ENCODE measurements at places on chromosomes 1 and 21. TPM values are rescaled to one million over a fixed set of nuclear protein-coding genes. Genes with fewer than 3 reads are reported as not detected.

GRCh38 chr1:228279011-228279721 lies 71.3 kb downstream of the OBSCN start:
- no peak overlapping the region for H3K27ac ChIP-seq
- H3K36me3 ChIP-seq: no peaks in the 10 kb centered on the region
- H3K4me3 ChIP-seq: no peak overlapping the region

GRCh38 chr1:75430526-75430925 lies 180.4 kb downstream of the SLC44A5 start:
- no peaks in the 10 kb centered on the region for H3K27me3 ChIP-seq
- H3K27ac ChIP-seq: no peak overlapping the region
- no peaks in the 10 kb centered on the region for H3K4me1 ChIP-seq
- no peaks in the 10 kb centered on the region for H3K36me3 ChIP-seq

DNA sequence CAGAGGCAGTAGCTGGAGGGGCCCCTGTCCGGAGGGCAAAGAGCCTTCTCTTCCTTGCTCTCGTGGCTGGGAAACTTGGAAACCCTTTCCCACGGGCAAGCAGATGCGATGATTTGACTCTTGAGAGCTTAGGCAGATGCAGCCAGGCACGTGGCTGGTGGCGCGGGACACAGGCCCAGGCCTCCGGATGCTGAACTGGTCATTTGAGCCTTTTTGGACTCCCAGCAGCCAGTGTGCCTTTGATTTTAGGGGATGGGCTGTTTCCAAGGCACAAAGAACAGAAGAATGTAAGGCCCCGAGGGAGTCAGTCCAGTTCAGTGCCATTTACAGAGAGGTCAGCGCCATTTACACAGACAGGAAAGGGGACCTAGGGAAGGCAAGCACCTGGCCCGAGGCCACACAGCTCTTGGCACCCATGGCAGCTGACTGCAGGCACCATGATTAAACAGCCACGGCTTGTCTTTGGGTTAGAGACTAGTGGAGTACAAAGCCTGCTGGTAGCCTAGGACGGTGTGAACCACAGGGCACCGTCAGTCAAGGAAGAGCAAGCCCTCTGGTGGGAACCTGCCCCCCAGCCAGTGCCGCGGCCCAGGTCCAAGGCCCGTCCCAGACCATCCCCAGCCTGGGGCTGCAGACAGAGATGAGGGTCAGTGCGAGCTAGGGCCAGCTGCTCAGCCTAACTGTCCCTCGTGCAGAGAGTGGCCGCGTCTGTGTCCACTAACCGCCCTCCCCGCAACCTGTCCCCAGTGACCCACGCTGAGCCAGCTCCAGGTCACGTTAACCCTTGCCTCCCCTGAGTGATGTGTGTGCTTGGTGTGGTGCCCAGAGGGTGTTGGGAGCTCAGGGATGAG lies 20.4 kb upstream of the CCDC27 start:
- no peak overlapping the region for H3K27ac ChIP-seq
- peaks cover 11% of the 10 kb centered on the region for H3K27me3 ChIP-seq
- no peak overlapping the region for H3K4me3 ChIP-seq
- no peak for DNase-seq

- no peaks in the 10 kb centered on the region for H3K36me3 ChIP-seq
- no peak overlapping the region for H3K4me3 ChIP-seq
- no peaks in the 10 kb centered on the region for H3K27me3 ChIP-seq
- H3K27ac ChIP-seq: no peak overlapping the region
Observed at GRCh38 chr21:27548486-27548885, 581.6 kb upstream of the ADAMTS5 start.

DNA sequence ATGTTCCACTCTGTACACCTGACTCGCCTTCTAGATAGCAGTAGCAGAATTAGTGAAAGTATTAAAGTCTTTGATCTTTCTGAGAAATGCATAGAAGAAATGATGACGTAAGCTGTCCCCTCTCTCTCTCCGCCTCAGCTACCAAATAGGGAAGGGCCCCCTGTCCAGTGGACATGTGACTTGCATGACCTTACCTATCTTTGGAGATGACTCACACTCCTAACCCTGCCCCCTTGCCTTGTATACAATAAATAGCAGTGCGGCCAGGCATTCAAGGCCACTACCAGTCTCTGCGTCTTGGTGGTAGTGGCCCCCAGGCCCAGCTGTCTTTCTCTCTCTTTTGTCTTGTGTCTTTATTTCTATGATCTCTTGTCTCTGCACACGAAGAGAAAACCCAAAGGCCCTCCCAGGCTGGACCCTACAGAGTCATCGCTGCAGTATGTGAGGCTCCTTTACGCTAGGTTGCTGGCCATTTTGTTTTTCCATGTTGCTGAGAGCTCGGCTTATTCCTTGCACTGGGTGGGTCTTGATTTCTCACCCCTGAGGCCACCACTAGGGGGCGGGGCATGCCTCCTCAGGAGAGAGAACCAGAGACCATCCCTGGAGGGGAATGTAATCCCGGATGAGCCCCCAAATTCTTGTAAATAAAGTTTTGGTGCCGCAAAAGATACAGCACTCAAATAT lies 16.0 kb upstream of the ZBTB8B start:
- H3K27me3 ChIP-seq: no peaks in the 10 kb centered on the region
- no peaks in the 10 kb centered on the region for H3K36me3 ChIP-seq
- H3K4me1 ChIP-seq: peaks cover 8% of the 10 kb centered on the region
- H3K4me3 ChIP-seq: no peak overlapping the region
- H3K27ac ChIP-seq: no peak overlapping the region

DNA sequence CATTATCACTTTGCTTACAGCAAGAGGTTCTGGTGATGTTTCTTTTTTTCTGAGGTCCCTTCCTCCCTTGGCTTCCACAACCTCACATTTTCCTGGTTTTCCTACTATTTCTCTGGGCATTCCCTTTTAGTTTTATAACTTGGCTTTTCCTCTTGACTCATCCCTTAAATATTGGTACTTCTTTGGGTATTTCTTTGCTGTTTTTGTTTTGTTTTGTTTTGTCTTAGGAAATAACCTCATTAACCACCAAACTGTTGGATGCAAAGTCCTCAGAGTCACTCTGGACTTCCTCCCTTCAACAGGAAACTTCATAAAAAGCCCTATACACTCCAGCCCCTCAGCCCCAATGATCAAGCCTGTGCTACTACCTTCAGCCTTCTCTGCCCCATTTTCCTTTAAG lies 211.1 kb downstream of the DUSP10 start:
- DNase-seq: no peak
- no peaks in the 10 kb centered on the region for H3K27me3 ChIP-seq
- H3K27ac ChIP-seq: no peak overlapping the region
- H3K4me1 ChIP-seq: no peaks in the 10 kb centered on the region

DNA sequence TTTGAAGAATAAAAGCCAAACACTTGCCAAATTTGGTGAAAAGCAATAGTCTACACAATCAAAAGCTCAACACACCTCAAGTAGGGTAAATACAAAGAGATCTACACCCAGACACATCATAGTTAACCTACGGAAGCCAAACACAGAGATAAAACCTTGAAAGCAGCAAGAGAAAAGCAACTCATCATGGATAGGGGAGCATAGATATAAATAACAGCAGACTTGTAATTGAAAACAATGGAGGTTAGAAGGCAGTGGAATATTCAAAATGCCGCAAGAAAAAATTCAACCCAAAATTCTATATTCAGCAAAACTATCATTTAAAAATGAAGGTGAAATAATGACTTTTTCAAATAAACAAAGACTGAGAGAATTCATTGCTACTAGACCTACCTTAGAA lies 105.1 kb downstream of the ITSN1 start:
- no peaks in the 10 kb centered on the region for H3K4me1 ChIP-seq
- DNase-seq: no peak
- H3K4me3 ChIP-seq: no peak overlapping the region
- H3K27ac ChIP-seq: no peak overlapping the region
- no peaks in the 10 kb centered on the region for H3K27me3 ChIP-seq

- H3K36me3 ChIP-seq: no peaks in the 10 kb centered on the region
- DNase-seq: no peak
- no peak overlapping the region for H3K4me3 ChIP-seq
- H3K4me1 ChIP-seq: no peaks in the 10 kb centered on the region
- H3K27me3 ChIP-seq: peaks cover 52% of the 10 kb centered on the region
Observed at GRCh38 chr21:34984356-34985058, 64.6 kb downstream of the RUNX1 start.

BATF3 gene
- total RNA-seq: not detected

KAZN gene
- total RNA-seq: 9.1 TPM

Data from neural progenitor cell (in vitro differentiated cells).